ENCODE measurements at places on chromosomes 3 and 15. TPM values are rescaled to one million over a fixed set of nuclear protein-coding genes. Genes with fewer than 3 reads are reported as not detected.

GRCh38 chr3:150107429-150108175 lies 136.9 kb upstream of the PFN2 start:
- H3K27me3 ChIP-seq: no peaks in the 10 kb centered on the region
- no peaks in the 10 kb centered on the region for H3K4me1 ChIP-seq
- no peaks in the 10 kb centered on the region for H3K36me3 ChIP-seq
- no peak overlapping the region for H3K27ac ChIP-seq
- DNase-seq: no peak

Gene TMEM212
- not detected for total RNA-seq

DNA sequence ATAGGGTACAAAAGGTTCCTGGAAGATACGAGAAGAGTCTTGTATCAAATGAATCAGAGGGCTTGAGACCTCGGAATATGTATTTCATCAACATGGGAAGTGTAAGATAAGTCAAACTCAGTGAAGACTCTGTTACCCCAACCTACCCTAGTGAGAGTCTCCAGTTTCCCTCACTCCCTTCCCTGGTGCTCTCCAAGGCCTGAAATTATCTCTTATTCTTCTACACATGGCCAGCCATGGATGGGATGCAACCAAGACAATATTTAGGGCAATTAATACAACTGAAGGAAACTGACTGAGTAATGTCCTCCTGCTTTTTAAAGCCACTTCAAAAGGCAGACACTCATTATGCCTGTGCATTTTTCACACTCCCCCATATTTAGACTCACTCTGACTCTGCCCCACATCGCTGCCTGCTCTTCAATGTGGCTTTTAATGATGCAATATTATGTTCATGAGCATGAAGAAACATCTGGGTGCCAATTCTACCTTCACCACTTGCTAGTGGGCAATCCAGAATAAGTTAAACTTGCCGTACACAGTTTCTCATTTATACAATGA lies 137.1 kb upstream of the THBS1 start:
- no peak overlapping the region for H3K27ac ChIP-seq
- no peaks in the 10 kb centered on the region for H3K36me3 ChIP-seq
- no peak overlapping the region for H3K4me3 ChIP-seq
- DNase-seq: no peak
- H3K27me3 ChIP-seq: no peaks in the 10 kb centered on the region

GRCh38 chr15:47929138-47929803 lies 191.5 kb upstream of the SLC24A5 start:
- H3K27me3 ChIP-seq: no peaks in the 10 kb centered on the region
- H3K4me3 ChIP-seq: no peak overlapping the region
- H3K4me1 ChIP-seq: no peaks in the 10 kb centered on the region
- H3K36me3 ChIP-seq: no peaks in the 10 kb centered on the region
- no peak overlapping the region for H3K27ac ChIP-seq

Gene SLC12A1
- total RNA-seq: not detected
